Activated CD4-positive, alpha-beta T cell treated with anti-CD3 and anti-CD28 coated beads, Interleukin-2, amount 10 ng/mL, durations not matched to agents 7 days and 5 days (primary cell): ENCODE measurements at places on chromosomes 3 and 15. TPM values are rescaled to one million over a fixed set of nuclear protein-coding genes. Genes with fewer than 3 reads are reported as not detected.

- DNase-seq = peak; percentile 18
- peak overlapping the region; percentile 37 for H3K4me3 ChIP-seq
- peaks cover 29% of the 10 kb centered on the region for H3K36me3 ChIP-seq
- peaks cover 33% of the 10 kb centered on the region for H3K4me1 ChIP-seq
- H3K27ac ChIP-seq = peak overlapping the region; percentile 89
- no peaks in the 10 kb centered on the region for H3K27me3 ChIP-seq
These were observed 19.5 kb downstream of the LRIG1 start for GRCh38 chr3:66481071-66482017.

GRCh38 chr15:99029341-99030144, 22.0 kb upstream of the PGPEP1L start:
- H3K27me3 ChIP-seq = no peaks in the 10 kb centered on the region
- H3K4me1 ChIP-seq = no peaks in the 10 kb centered on the region
- no peak for DNase-seq
- no peak overlapping the region for H3K27ac ChIP-seq
- no peak overlapping the region for H3K4me3 ChIP-seq

- no peak overlapping the region for H3K27ac ChIP-seq
- no peak for DNase-seq
- no peaks in the 10 kb centered on the region for H3K36me3 ChIP-seq
These were observed 226.4 kb downstream of the OPA1 start for GRCh38 chr3:193819117-193820010.

GRCh38 chr15:66783725-66784124, 81.7 kb downstream of the SMAD6 start:
- no peaks in the 10 kb centered on the region for H3K36me3 ChIP-seq
- no peak overlapping the region for H3K4me3 ChIP-seq
- no peak overlapping the region for H3K27ac ChIP-seq
- H3K4me1 ChIP-seq = no peaks in the 10 kb centered on the region
- no peak for DNase-seq

Gene GOLGA6L7
- total RNA-seq = not detected

GRCh38 chr15:73753250-73754130, at the start of gene INSYN1:
Gene INSYN1 (minus strand): TSS chr15:73753351. CDS start chr15:73751130, 2,221 bp downstream.
- peaks cover 49% of the 10 kb centered on the region for H3K27me3 ChIP-seq
- H3K27ac ChIP-seq = no peak within 1 kb of the TSS
- DNase-seq = no peak
- H3K4me3 ChIP-seq = no peak within 1 kb of the TSS
